ENCODE measurements at places on chromosomes 1 and 21.

GRCh38 chr1:244239261-244239770 is 188.2 kb downstream of the ZBTB18 start:
- DNase-seq = no peak

- no peak for DNase-seq
Observed at GRCh38 chr1:225691377-225691776, 38.5 kb upstream of the ENAH start.

DNA sequence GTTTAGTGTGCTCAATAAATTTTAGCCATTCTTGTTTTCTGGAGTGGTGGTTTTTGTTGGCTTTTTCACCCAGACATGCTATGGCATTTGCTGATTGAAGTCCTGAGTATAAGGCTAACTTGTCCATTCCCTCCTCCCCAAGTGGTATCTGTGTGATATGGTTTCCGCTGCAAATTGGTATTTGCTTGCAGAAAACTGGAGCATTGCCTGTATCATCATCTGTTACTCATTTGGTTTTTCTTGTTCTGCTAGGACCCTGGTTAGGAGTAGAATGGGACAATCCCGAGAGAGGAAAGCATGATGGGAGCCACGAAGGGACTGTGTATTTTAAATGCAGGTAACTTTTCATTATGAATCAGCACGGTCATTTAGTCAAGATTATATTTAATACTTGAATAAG is 34.0 kb downstream of the TBCE start:
- DNase-seq = no peak

GRCh38 chr1:189958756-189959155 is 518.9 kb downstream of the BRINP3 start:
- no peak for DNase-seq

DNA sequence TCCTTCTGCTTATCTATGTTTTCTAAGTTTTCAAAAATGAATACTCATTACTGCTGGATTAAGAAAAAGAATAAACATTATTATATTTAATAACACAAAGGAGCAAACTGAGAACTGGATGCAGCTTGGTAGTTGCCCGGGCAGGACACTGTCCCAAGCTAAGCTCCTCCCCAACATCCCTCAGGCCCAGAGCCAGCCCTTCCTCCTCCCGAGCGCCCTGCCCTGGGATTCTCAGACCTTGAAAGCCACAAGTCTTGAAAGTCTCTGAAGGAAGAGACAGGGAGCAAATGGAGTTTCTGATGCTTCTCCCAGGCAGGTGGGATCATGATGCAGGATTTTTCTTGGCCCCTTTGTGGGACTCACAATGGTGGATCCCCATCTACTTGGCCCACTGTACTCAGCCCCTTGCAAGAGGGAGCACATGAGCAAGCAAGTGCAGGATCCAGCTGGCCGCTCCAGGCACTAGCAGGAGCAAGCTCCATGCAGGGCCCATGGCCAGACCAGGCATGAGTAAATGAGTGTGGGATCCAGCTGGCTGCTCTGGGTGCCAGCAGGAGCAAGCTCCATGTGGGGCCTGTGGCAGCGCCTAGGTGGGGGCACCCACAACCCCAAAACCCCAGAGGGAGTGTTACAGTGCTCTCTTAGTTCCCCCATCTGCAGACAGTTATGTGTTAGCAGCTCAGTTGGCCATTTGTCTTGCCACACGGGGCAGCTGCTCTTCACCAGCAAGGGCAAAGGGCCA is 32.1 kb upstream of the RAB4A start:
- no peak for DNase-seq

GRCh38 chr1:200751717-200752116 is 13.0 kb downstream of the CAMSAP2 start:
- no peak for DNase-seq

- DNase-seq = no peak
Observed at GRCh38 chr1:34166191-34166624, 1.2 kb upstream of the CSMD2 start.
